ENCODE measurements at places on chromosomes 6 and 20. TPM values are rescaled to one million over a fixed set of nuclear protein-coding genes. Genes with fewer than 3 reads are reported as not detected.

TMEM170B gene
- 1.8 TPM for total RNA-seq

UST gene
- total RNA-seq: 5.3 TPM

PROKR2 gene
- not detected for total RNA-seq

DNA sequence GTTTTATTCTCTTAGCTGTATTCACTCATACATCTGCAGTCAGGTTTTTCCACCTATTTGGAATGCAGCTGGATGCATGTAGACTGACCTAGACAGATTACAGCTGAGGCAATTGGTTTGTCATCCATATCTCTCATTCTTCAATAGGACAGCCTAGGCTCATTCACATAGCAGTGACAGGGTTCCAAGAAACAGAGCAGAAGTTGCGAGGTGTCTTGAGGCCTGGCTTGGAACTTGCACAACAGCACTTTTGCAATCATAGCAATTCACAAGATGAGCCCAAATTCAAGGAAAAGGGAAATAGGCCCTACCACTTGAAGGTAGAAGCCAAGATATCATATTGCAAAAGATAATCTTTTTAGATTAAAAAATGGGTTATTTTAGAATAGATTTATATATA, 508.9 kb upstream of the JAG1 start:
- H3K27me3 ChIP-seq: no peaks in the 10 kb centered on the region
- no peak overlapping the region for H3K4me3 ChIP-seq
- DNase-seq: no peak
- no peaks in the 10 kb centered on the region for H3K4me1 ChIP-seq
- H3K27ac ChIP-seq: no peak overlapping the region
- H3K36me3 ChIP-seq: no peaks in the 10 kb centered on the region

GRCh38 chr6:24603241-24603640, 42.8 kb downstream of the KIAA0319 start:
- no peak overlapping the region for H3K27ac ChIP-seq
- H3K4me3 ChIP-seq: no peak overlapping the region
- DNase-seq: no peak
- H3K36me3 ChIP-seq: no peaks in the 10 kb centered on the region
- H3K4me1 ChIP-seq: no peaks in the 10 kb centered on the region

DNA sequence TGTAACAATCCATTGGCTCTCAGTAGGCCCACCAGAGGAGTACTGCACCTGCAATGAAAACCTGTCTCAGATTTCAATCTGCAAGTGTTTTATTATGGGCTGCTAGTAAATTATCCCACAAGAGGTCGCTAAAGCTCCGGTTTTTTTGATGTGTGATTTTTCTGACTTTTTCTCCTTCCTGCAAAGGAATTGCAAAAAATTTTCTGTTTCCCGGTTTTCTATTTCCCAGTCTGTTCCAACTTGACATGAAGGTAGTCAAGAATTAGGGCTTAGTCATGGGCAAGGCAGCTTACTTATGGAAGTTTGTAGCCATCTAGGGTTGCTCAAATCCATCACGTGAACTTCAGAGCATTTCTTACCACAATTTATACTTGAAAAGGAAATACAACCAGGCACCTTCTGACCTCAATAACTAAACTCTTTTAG, 38.5 kb upstream of the AHI1 start:
- no peak overlapping the region for H3K4me3 ChIP-seq
- H3K27me3 ChIP-seq: no peaks in the 10 kb centered on the region
- H3K36me3 ChIP-seq: no peaks in the 10 kb centered on the region
- H3K27ac ChIP-seq: no peak overlapping the region
- DNase-seq: no peak
- H3K4me1 ChIP-seq: peaks cover 8% of the 10 kb centered on the region

DNA sequence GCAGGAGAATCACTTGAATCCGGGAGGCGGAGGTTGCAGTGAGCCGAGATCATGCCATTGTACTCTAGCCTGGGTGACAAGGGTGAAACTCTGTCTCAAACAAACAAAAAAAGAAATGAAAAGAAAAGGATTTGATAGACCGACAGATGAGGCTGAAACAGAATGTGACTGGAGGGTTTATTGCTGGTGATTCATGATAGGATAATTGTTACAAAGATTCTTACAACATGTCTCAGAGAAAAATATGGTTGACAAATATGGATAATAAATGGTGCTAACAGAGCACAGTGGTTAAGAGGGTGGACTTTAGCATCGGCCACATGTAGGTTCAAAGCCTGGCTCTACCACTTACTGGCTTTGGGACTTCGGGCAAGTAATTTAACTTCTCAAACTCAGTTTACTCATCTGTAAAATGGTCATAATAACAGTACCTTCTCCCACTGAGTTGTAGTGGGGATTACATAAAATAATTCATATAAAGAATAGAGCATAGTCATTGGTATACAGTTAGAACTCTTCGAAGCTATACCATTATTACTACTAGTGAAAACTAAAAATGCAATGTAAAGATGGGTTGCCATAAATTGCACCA, 131.9 kb downstream of the MAP3K7 start:
- no peaks in the 10 kb centered on the region for H3K36me3 ChIP-seq
- no peak overlapping the region for H3K4me3 ChIP-seq
- H3K27me3 ChIP-seq: no peaks in the 10 kb centered on the region
- H3K4me1 ChIP-seq: peaks cover 18% of the 10 kb centered on the region

All from T-cell (primary cell).